ENCODE measurements at places on chromosomes 5 and 9. TPM values are rescaled to one million over a fixed set of nuclear protein-coding genes. Genes with fewer than 3 reads are reported as not detected.

C9orf43 gene
- total RNA-seq: 0.57 TPM

GAS1 gene
- total RNA-seq: 0.74 TPM

SLC46A2 gene
- total RNA-seq: not detected

ELP1 gene
- total RNA-seq: 11.8 TPM

ADGRD2 gene
- total RNA-seq: not detected

TPRN gene
- 83.1 TPM for total RNA-seq

OTULIN gene
- 28.8 TPM for total RNA-seq

DNA sequence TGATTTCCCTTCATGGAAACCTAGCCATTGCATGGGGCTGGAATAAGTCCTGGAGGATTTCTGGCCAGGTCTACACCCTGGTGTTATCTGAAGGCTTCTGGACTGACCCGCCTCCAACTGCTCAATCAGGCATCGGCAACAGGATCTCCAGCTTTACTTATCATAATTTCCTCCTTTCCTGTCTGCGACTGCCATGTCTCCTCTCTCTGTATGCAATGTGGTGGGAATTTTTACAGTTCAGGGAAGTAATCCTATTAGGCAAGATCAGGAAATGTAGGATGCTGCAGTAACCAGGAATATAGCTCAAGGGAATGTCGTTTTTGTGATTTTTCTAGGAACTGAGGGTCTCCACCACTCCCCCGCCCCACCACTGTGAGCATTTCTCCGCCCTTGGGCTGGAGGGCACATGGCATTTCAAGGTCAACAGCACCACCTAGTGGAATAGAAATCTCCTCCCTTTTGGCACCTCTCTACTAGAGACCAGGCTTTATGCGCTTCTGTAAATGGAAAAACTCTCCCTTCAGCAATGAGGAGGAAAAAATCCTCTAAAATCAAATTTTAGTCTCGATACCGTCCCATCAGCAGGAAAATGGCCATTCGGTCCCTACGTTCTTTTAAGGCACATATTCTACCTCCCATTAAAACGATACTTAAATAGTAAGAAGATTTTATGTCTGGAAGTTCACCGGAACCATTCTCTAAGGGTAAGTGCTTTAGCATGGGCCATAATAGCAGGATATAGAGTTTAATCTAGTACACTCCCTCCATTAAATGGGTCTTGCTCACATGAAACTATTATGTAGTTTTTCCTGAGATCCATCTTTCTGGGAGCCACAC is 93.0 kb downstream of the YTHDC2 start:
- peak; percentile 33 for DNase-seq

- DNase-seq: peak; percentile 49
Observed at GRCh38 chr9:16154521-16155078, 601.8 kb downstream of the CCDC171 start.

- DNase-seq: no peak
Observed at GRCh38 chr9:30519756-30520155, 1864.7 kb upstream of the ACO1 start.

GRCh38 chr5:126098330-126099017 is 324.7 kb upstream of the GRAMD2B start:
- no peak for DNase-seq

DNA sequence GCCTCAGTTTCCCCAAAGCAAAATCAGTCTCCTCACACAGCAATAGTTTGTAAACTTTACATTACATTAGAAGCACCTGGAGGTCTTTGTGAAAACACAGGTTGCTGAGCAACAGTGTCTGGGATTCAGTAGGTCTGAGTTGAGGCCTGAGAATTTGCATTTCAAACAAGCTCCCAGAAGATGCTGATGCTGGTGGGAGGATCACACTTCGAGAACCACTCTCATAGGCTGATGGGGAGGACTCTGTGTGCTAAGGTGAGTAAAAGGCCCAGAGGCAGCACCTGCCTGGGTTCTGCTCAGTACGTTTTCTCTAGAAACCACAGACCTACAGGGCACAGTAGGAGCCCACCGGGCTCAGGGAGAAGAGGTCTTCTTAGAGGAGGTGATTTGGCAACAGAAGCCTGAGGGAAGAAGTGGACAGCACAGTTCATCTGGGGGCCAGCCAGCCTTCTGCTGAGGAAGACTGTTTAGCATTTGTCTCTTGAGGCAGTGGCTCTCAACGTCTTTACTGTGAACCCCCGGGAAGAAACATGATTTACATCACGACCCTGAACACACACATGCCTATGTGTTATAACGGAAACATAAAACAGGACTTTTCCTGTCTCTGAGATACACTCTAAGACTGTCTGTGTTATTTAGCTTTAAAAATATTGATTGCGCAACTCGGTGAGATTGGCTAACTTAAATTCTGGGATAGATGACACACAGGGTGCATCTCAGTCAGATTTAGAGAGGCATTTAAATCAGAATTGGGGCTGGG is 24.8 kb upstream of the DENND1A start:
- DNase-seq: no peak

DNA sequence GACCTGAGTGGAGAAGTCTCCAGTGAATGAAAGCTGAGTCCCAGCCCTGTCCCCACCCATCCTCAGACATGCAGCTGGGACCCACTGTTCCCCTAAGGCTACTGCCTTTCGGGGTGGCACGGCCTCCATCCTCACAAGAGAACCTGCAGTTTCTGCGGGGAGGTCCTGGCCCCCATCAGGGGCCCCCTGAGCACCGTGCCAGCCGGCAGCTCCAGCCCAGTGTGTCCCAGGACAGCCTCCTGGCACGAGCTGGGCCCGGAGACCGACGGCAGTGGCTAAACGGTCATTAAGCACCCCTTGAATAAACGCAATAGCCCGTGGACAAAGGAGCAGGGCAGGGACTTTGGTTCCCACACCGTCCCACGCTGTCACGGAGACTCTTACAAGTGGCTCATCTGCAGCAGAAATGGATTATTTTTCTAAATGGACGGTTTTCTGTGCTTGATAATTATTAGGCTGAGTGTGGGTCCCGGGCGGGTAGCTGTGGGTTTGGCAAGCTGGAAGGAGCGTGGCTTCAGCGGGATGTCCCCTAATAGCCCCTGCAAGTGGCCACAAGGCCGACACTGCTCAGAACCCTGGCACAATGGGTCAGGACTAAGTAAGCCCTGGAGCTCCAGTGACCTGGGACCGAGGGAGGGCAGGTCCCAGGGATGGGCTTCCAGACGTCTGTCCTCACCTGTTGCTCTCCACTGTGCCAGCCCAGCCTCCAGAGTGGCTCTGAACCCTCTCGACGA is 17.4 kb downstream of the FAM78A start:
- no peak for DNase-seq

DNA sequence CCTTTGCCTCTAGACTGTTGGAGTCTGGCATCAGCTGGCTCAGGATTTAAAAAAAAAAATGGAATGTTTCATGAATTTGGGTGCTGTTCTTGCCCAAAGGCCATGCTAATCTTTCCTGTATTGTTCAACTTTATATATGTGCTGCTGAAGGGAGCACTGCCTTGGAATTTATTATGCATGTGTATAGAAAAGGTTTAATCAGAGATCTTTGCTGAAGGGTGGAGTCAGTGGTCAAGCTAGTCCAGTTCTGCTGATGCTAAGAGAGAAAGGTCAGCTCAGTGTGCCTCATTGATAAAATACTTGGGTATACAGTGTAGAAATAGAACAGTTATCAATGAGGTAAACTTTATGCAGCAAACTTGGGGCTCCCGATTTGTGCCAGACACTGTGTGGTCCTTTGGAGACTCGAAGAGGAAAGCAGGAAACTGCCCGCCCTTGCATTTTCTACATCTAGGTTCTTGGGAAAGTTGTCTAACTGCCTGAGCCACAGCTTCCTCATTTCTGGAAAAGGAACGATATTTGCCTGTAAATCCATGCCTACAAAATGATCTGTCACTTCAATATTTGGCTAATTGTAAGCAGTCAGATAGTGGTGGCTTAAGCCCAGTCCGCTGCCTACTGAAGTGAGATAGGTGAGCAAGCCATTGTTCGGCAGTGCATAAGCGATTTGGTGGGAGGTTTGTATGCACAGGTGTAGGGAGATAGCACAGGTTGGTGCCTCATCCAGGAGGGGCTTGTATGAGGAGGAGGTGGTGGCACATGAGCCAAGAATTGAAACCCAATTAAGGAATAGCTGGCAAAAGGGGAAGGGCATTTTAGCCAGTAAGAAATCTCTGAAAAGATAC is 29.2 kb upstream of the GTF2H2C start:
- no peak for DNase-seq

GRCh38 chr5:131163276-131164119 is 1.6 kb downstream of the HINT1 start:
- DNase-seq: no peak

DNA sequence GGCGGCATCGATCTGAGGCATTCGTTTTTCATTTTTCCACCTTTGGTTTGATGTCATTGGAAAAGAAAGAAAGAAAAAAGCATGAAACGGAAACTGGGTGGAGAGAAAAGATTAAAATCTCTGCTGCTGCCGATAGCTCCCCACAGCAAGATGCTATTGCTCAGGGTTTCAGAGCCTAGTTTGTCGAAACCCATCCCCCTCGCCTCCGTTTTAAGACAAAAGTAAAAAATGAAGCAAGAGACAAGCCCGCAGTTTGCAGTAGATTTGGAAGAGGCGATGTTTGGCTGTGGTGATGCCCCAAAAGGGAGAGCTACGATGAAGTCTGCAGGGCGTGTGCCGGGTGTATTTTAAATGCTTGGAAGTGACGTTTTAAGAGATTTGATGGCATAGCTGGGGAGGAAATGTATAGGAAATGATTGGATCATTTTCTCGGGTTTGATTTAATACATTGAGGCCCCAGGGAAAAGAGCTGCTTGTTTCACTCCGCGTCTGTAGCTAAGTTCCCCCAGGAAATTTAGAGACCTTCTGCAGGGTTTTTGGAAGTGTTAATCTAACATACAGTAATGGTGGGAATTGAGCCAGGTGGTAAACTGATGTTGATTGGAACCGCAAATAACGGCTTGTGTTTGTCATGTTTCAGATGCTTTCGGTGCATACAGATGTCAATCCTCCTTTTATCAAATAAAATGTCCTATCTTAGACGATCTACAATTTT is 909 bp downstream of the NDFIP1 start:
- peak; percentile 41 for DNase-seq

DNA sequence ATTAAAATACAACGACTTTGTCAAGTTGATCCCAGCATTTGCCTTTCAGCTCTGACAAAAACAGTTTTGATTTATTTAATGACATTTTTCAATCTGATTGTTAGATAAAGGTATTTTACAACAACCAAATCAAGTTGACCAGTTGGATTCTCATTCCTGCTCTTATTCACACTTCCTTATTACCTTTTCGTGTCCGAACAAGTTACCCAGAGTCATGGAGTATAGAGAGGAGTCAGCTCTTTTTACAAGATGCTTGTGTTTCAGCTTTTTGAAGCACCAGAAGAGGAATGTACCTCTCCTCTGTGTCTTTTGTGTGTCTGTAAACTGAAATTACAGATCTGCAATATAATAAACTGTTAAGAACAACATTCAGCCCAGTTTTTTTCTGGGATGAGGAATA is 151.3 kb upstream of the TMEM161B start:
- DNase-seq: no peak

DNA sequence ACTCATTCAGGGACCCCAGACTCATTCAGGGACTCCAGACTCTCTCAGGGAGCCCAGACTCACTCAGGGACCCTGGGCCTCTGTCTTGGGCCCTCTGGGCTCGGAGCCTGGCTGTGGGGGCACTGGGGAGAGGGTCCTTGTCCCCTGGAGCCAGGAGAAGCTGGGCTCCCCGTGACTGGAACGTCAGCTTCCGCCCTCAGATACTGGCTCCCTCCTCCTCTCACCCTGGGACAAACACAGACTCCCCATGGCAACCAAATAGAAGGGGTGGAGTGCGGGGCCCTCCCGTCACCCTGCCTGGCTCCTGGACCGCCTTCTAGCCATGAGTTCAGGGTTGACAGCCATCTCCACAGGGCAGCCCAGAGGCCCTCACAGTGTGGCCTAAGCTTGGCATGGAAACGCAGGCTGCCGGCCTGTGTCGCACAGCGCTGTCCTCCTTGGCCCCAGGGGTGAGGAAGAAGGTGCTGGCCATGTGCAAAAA is 27.6 kb downstream of the ZDHHC11B start:
- peak; percentile 42 for DNase-seq

- no peak for DNase-seq
Observed at GRCh38 chr5:62373382-62373781, 30.3 kb downstream of the DIMT1 start.

- DNase-seq: no peak
Observed at GRCh38 chr5:685262-686171, 7.6 kb downstream of the TPPP start.

GRCh38 chr5:29161399-29162291 is 2031.8 kb upstream of the CDH6 start:
- DNase-seq: no peak

DNA sequence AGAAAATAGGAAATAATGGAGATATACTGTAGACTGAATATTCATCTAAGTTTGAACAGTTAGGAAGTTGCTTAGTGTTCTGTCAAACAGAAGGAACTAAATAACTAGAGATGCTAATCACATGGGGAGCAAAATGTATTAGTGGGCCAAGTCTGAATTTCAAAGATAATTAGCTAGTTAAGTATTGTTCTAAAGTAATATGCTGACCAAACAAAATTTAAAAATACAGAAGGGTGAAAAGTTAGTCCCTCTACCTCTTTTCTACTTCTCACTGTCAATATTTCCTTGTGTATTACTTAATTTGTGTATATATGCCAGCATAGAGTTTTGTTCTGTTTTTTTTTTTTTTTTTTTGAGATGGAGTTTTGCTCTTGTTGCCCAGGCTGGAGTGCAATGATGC is 4.0 kb downstream of the MCCC2 start:
- DNase-seq: no peak

DNA sequence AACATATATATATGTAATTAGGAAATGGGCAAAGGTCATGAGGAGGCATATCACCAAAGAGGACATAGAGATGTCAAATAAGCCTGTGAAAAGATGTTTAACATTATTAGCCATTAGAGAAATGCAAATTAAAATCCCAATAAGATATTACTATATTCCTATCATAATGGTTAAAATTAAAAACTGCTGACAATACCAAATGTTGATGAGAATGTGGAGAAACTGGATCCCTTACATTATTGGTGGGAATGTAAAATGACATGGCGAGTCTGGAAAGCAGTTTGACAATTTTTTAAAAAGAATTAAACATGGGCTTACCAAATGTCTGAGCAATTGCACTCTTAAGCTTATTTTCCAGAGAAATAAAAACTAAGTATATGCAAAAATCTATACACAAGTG is 1821.6 kb upstream of the C9orf72 start:
- no peak for DNase-seq

- no peak for DNase-seq
Observed at GRCh38 chr5:96110300-96110699, 148.6 kb upstream of the ELL2 start.

All from colonic mucosa (tissue), 4 donors.